Activated CD4-positive, alpha-beta T cell treated with anti-CD3 and anti-CD28 coated beads, Interleukin-10, Interleukin-2, amounts not matched to agents 100 ng/mL and 50 ng/mL, durations not matched to agents 16 hours and 8 hours (primary cell): ENCODE measurements at places on chromosomes 4 and X.

DNA sequence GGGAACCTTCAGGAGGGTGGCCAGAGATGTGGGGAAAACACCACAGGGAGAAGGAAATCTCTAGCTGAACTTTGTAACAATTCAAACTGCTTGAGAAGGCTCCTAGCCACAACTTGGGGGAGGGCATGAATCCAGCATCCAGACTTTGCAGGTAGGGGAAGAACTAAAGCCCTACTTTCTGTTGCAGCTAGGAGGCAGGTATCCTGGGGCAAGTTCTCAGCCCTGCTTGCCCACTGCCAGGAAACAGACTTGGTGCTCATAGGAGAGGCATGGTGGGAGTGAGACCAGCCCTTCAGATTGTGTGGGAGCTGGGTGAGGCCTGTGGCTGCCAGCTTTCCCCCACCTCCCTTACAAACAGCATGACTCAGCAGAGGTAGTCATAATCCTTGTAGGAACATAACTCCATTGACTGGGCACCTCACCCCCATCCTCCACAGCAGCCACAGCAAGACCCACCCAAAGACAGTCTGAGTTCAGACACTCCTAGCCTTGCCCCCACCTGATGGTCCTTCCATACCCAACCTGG lies 209.5 kb upstream of the CPEB2 start:
- DNase-seq = no peak

DNA sequence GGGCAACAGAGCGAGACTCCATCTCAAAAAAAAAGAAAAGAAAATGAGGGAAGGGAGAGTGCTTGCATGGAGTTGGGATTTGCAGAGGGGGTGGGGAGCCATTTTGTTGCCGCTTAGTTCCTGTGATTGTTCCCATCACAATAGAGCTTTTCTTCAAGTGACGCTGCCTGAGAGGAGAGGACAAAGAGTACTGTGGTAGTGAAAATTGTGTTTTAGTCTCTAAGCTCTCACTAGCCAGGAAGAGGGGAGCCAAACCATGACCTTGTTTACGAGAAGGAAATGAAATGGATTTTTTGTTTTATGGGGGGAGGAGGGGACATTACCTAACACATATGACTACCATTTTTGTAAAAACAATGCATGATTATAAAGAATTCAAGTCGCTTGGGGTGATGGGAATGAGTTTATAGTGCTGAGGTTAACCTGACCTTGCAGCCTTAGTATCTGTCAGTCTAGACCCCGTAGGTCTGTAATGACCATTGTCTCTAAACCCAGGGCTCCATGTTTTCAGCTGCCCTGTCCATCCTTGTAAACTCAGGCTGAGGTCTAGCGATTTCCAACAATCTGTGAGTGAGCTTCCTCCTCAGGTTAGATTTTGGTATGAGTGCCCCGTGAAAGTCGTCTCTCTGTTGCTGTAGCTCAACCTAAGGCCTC lies 18.8 kb downstream of the SRD5A3 start:
- no peak for DNase-seq

- no peak for DNase-seq
Observed at GRCh38 chrX:150316564-150316963, 46.6 kb upstream of the MAMLD1 start.

- DNase-seq = no peak
Observed at GRCh38 chrX:47497271-47497888, 14.4 kb upstream of the ZNF41 start.

DNA sequence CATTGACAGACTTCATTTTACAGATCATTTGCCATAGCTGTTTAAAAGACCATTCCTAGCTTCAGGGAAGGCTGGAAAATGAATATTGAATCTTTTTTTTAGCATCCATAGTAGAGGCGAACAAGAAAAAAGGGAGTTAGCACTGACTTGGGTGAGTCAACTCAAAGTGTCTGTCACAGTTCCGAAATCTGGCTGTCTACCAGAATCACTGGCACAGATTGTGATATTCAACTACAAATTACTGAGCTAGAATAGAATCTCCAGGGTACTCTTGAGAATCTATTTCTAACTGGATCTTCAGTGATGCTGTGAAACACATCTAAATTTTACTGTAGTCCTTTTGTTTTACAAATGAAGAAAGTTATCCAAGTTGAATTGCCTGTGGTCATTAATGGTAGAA lies 31.5 kb downstream of the SEC24B start:
- no peak for DNase-seq

DNA sequence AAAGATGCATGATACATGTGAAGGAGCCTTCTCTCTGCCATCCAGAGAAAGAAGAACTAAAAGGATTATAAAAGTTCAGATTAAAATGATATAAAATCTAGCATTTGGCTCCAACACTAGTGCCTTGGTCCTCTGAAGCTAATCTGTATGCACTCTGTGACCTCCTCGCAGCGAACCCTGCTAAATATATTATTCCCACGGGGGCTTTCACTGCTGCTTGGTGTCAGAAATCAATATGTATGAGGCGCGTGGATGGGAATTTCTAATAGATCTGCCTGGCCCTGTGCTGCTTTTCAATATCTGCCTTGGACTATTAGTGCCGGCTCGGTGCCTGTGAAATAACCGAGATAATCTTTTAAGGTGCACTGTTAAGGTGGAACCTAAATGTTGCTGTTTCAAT lies 69.7 kb downstream of the CXXC4 start:
- DNase-seq = no peak

DNA sequence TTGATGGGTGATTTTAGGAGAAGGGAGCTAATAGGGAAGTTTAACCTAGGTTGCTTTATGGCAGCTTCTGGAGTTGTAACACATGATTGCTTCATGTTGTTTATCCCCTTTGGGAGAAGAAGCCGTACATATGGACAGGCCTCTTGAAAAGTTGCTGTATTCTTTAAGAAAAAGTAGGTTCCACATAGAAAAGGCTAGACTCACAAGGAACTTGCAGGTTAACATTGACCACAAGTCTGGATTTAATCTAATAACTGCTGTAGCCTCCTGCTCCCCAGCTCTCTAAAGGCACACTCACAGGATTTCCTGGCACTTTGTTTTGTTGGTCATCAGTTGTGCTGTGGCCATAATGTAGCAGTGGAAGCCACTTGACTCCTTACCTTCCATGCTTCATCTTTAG lies 19.7 kb downstream of the FNIP2 start:
- no peak for DNase-seq

- no peak for DNase-seq
Observed at GRCh38 chrX:101530944-101531343, 19.4 kb upstream of the ARMCX1 start.

DNA sequence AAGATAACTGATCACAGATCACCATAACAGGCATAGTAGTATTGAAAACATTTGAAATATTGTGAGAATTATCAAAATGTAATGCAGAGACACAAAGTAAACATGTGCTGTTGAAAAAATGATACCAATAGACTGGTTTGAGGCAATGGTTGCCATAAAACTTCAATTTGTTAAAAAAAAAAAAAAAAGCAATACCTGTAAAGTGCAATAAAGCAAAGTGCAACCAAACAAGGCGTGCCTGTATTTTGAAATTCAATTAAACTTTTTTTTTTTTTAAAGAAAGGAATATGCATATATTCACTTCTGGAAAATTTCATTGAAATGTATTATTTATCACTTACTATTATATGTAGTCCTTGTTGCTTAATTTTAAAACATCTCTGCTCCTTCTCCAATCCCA lies 27.7 kb downstream of the TMEM154 start:
- DNase-seq = no peak

- DNase-seq = no peak
Observed at GRCh38 chr4:113411496-113411938, 350.0 kb downstream of the CAMK2D start.

DNA sequence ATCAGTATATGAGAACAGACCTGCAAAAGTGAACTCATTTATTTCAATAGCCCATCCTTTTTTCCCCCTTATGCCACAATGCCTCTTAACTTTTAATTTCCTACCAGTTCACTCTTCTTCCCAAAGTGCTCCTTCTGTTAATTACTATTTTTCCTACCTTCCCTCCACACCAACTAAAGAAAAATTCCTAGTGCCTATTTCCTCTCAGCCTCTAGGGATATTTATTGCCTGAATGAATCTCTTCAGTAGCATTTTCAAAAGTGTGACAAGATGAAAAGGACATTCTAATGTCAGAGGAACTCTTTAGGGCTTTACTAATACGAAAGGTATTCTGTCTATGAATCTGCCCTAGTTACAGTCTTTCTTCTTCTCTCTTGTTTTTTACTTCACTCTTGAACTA lies 181.1 kb upstream of the SPRY1 start:
- no peak for DNase-seq

DNA sequence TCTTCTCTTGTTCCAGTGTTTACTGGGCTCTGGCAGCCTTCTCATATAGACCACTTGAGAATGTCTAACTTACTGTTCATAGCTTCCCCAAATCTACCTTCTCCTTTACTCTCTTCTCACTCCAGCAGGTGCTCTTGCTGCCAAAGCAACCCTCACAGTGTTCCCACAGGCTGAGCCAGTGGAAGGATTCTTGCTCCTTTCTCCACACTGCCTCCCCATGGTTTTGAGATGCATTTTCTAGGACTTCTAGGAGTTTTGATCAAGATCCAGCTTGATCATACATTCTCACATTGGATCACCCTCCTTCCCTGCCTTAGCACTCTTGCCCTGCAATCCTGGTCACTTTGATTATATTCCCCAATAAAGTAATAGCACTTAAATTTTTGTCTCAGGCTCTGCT lies 230.8 kb downstream of the TMEM47 start:
- DNase-seq = no peak

DNA sequence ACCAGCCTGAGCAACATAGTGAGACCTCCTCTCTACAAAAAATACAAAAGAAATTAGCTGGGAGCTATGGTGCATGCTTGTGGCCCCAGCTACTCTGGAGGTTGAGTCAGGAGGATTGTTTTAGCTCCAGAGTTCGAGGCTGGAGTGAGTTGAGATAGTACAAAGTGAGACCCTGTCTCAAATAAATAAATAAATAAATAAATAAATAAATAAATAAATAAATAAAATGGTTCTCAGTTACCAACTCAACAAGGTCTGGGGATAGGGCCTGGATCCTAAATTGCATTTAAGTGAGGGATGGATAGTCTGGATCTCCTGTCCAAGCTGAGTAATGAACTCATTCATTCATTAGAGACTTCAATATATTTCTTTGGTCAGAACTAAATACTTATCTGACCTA lies 115.7 kb upstream of the IL1RAPL2 start:
- no peak for DNase-seq

- DNase-seq = no peak
Observed at GRCh38 chr4:16449406-16449805, 223.1 kb upstream of the TAPT1 start.
